HuH-7 (cell line): ENCODE measurements at places on chromosomes 11 and 22.

DNA sequence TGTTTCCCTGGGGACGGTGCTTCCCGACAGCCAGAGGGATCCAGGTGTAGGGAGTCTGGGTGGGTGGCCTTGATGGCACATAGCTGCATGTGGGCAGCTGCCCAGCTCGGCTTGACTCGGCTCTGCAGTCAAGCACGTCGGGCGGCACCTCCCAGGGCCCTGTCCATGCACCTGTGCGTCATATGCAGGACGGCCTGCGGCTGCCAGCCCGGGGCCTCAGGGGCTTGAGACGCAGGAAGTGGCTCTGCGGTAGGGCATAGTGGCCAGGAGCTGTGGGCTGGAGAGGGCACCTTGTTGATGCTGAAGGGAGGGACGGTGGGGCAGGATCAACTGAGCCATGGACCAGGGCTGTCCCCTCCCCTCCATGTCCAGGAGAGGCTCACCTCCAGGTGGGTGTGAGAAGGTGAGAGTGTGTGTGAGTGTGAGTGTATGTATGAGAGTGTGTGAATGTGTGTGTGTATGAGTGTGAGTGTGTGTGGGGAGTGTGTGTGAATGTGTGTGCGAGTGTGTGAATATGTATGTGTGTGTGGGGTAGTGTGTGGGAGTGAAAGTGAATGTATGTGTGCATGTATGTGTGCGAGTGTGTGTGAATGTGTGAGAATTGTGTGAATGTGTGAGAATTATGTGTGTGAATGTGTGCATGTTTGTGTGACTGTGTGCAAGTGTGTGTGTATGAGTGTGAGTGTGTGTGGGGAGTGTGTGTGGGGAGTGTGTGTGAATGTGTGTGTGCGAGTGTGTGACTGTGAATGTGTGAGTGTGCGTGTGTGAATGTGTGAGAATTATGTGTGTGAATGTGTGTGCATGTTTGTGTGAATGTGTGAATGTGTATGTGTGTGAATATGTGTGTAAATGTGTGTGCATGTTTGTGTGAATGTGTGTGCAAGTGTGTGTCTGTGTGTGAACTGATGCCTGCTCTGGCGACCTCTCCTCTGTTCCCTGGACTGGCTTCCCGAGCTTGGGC, 5.7 kb upstream of the SUN2 start:
- DNase-seq, result no peak

- DNase-seq, result no peak
Measured at GRCh38 chr11:73374151-73374550, 2.0 kb upstream of the RELT start.

DNA sequence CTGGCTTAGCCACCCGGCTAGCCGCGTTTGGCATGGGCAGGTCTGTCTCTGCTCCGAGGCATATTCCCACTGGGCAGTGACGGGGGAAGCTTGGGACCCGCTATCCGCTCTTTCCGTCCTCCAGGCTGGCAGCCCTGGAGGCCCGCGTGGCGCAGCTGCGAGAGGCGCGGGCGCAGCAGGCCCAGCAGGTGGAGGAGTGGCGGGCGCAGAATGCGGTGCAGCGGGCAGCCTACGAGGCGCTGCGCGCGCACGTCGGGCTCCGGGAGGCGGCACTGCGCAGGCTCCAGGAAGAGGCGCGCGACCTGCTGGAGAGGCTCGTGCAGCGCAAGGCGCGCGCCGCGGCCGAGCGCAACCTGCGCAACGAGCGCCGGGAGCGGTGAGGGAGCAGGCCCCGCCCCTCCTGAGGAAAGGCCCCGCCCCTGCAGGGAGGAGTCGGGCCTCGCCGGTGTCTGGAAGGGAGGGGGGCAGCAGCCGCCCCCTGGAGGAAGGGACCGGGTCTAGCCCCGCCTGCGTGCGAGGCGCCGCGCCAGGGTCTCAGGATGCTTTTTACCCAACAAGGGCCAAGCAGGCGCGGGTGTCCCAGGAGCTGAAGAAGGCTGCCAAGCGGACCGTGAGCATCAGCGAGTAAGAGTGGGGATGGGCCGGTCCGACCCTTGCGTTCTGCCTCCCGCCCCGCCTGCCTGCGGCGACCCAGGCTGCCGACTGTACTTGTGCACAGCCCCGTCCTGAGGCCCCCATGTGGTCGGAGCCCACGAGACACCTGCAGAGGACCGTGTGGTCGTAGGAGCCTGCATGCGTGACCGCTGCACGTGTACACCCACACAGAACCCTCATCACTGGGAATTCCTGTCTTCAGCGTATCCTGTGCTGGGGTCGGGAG, 7.9 kb downstream of the ATG16L2 start:
- DNase-seq, result no peak

GRCh38 chr11:134399996-134400395, 12.0 kb downstream of the B3GAT1 start:
- DNase-seq, result no peak

- DNase-seq, result no peak
Measured at GRCh38 chr11:106468086-106468485, 390.6 kb downstream of the AASDHPPT start.

DNA sequence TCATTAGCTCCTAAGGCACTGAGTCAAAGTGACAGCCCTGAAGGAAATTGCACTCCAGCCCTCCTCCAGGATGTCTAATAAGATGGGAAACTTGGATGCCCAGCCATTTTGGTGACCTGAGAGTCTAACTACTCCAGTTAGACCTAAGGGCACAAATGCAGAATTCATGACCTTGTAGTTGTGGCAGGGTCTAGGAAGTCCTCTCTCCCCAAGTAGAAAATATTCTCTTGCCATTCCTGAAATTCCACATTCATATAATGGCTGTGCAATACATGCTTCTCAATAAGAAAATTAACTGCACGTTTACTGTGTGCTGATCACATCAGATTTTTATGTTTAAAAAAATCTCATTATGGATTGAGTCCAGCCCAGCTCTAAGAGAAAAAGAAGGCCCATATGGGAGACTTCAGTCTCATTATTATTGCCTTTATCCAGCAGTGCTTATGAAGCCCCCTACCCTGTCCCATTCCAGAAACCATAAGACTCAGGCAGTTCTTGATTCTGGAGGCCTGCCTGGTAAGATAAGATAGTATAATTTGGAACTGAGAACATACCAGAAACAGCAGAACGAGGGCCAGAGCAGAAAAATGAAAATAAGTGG, 133.7 kb upstream of the LDLRAD3 start:
- no peak for DNase-seq

DNA sequence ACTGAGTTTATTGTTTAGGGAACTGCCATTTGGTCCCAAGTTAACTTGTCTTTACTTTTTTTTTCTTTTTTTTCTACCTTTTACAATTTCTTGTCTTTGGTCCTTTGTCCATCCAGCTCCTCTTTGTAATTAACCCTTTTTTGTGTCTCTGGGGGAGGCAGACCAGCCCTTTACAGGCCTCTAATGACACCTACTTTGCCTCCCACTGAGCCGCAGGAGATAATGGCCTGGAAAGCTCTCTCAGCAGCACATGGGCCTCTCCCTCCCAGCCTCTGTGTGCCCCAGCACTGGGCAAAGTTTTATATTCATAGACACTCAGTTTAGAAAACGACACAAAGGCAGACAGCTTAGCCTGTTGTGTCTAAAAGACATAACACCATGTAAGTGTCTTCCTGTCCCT, 480.4 kb downstream of the SOX6 start:
- DNase-seq, result no peak

- no peak for DNase-seq
Measured at GRCh38 chr11:114478001-114478410, 38.7 kb downstream of the REXO2 start.

DNA sequence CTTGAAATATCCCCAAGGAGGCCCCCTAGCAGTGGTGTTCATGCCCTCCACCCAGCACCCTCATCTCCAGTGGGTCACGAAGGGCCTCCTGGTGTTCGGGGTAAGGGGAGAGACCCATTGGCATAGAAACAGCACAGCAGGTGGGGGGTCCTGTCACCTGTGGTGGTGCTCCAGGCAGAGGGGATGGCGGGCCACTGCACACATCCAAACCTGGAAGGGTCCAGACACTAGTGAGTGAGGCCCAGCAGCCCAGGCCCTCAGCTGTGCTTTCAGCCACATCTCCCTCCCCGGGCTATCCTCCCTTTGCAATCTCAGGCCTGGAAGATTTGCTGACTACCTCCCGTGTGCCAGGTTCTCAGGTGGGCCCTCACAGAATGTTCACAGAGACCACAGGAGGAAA, 59.4 kb upstream of the LYVE1 start:
- DNase-seq, result no peak

DNA sequence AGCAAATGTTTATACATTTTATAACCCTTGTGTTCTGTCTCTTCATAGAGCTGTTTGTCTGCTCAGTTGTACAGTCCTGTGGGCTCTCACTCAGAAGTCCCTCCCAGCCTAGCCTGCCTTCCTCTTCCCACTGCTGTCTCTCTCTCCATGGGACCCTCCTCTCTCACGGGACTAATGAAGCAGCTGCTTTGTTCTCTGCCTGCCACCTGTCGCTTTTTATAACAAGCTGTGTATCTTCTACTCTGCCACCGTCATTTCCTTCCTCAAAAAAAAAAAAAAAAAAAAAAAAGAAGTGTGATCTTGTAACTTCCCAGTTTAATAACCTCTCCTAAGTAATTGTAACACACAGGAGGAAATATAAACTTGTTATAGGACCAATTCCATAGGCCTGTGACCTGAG, 92.2 kb upstream of the ALKBH3 start:
- no peak for DNase-seq
